Hepatocyte (in vitro differentiated cells): ENCODE measurements at places on chromosomes 2 and 18. TPM values are rescaled to one million over a fixed set of nuclear protein-coding genes. Genes with fewer than 3 reads are reported as not detected.

SH3BP4 gene
- polyA plus RNA-seq: 20.3 and 23.3 TPM in 2 replicates

GRCh38 chr2:237361194-237362004 lies 52.6 kb downstream of the COL6A3 start:
- H3K27me3 ChIP-seq: no peaks in the 10 kb centered on the region
- no peak for DNase-seq
- H3K4me1 ChIP-seq: no peaks in the 10 kb centered on the region

- H3K4me3 ChIP-seq: no peak overlapping the region
- H3K27me3 ChIP-seq: no peaks in the 10 kb centered on the region
- H3K27ac ChIP-seq: no peak overlapping the region
- H3K36me3 ChIP-seq: no peaks in the 10 kb centered on the region
- no peak for DNase-seq
Observed at GRCh38 chr2:15346624-15347023, 214.5 kb downstream of the NBAS start.

DNA sequence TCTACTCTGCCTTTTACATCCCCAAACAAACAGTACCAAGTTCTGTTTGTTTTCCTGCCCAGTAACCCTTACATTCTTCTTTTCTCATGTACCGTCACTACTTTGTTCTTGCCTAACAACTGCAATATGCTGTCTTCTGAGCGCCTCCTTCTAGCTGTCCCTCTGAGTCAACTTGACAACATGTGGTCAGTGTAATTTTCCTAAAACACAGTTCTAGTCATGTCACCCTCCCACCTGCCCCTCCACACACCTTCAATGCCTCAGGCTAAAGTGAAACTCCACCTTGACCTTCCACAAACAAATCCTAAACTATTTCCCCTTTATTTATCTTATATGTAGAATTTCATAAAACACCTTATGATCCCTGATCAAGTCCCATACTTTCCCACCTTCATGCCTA lies 124.6 kb upstream of the CD302 start:
- H3K4me3 ChIP-seq: no peak overlapping the region
- H3K36me3 ChIP-seq: no peaks in the 10 kb centered on the region
- no peak for DNase-seq
- H3K27ac ChIP-seq: no peak overlapping the region

MDH1 gene
- polyA plus RNA-seq: 285 and 298 TPM in 2 replicates

- no peak overlapping the region for H3K4me3 ChIP-seq
- no peaks in the 10 kb centered on the region for H3K4me1 ChIP-seq
- H3K27me3 ChIP-seq: no peaks in the 10 kb centered on the region
- no peak for DNase-seq
Observed at GRCh38 chr18:56541340-56541739, 97.1 kb downstream of the TXNL1 start.

MYO7B gene
- 12.6 and 17.6 TPM in 2 replicates for polyA plus RNA-seq

DNA sequence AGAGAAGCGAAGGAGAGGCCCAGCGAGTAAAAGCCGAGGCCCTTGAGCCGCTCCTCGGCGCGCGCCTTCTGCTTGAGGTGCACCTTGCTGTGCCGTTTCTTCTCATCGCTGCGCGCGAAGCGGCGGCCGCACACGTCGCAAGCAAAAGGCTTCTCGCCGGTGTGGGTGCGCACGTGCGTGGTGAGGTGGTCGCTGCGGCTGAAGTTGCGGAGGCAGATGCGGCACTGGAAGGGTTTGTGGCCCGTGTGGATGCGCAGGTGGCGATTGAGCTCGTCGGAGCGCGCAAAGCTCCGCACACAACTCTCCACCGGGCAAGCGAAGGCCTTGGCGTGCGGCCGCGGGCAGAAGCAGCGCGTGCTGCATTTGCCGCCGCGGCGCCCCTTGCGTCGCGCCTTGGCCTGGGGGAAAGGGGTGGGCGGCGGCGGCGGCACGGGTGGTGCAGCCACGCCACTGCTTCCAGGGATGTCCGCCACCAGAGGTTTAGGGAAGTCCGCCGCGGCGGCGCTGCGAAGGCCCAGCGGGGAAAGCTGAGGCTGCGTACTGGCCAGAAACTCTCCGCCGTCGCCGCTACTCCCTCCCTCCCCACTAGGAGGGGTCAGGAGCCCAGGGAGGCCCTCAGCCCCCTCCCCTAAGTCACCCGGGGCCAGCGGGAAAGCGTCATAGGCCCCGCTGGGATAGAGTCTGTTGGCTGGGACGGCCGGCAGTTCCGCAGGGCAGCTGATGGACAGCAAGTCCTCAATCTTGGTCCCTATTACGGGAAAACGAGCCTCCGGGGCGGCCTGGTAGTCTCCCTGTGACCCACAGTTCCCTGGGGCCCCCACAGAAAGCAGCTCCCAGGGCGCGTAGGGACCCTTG lies 1.7 kb downstream of the EGR4 start:
- no peaks in the 10 kb centered on the region for H3K4me1 ChIP-seq
- H3K27me3 ChIP-seq: peaks cover 95% of the 10 kb centered on the region
- no peak for DNase-seq
- no peak overlapping the region for H3K27ac ChIP-seq
- H3K4me3 ChIP-seq: no peak overlapping the region

GRCh38 chr2:21010813-21011439 lies 32.9 kb downstream of the APOB start:
- no peak for DNase-seq
- no peaks in the 10 kb centered on the region for H3K36me3 ChIP-seq
- H3K27ac ChIP-seq: no peak overlapping the region
- H3K27me3 ChIP-seq: no peaks in the 10 kb centered on the region

GRCh38 chr2:189483980-189484740 lies 42.9 kb downstream of the WDR75 start:
- H3K27me3 ChIP-seq: no peaks in the 10 kb centered on the region
- H3K36me3 ChIP-seq: no peaks in the 10 kb centered on the region
- H3K27ac ChIP-seq: no peak overlapping the region
- no peaks in the 10 kb centered on the region for H3K4me1 ChIP-seq
- no peak overlapping the region for H3K4me3 ChIP-seq
- DNase-seq: peak; percentile 23

- no peak overlapping the region for H3K4me3 ChIP-seq
- H3K4me1 ChIP-seq: no peaks in the 10 kb centered on the region
- H3K27ac ChIP-seq: no peak overlapping the region
Observed at GRCh38 chr2:202933139-202933510, 21.1 kb downstream of the CARF start.

AKAIN1 gene
- polyA plus RNA-seq: not detected in 2 replicates
